ENCODE measurements at places on chromosomes 1 and 21.

DNA sequence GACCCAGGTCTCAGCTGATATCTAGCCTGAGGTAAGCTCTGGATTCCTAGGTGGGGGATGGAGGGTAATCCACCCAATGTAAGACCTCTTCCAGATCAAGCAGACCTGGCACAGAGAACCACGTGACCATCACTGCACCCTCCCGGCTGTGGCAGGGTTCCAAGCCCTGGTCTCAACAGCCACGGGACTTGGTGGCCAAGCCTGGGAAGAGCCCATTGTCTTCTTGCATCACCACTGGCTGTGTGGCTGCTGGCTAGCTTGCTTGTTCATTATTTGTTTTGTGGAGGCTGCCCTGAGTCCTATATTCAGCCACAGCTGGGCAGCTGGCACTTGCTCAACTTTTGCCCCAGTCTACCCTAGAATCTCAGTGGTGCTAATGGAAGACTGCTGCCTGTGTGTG, 24.1 kb upstream of the NFASC start:
- no peak for DNase-seq

DNA sequence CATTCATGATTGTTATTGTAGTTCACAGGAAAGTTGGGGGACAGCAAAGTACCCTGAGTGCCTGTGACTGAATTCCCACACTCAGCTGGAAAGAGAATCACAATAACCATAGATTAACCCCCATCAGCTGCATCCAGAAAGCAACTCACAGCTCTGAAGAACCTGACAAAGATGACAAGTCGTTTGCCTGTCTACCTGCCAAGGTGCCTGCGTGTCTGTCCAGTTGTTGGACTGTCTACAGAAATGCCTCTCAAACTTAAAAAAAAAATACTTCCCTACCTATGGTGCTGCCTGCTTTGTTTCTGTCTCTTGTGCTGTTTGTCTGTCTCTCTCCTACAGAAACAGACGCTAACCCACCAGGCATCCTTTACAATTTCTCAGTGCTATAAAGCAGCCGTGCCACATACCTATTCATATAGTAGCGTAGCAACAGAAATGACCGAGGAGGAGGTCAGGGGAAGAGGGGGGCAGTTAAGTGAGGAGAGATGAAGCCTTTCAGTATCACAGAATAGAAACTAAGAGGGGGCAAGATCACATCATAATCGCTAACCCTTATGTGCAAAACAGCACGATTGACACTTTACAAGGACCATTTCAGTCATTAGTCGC, 154.6 kb upstream of the HMGB4 start:
- no peak for DNase-seq

DNA sequence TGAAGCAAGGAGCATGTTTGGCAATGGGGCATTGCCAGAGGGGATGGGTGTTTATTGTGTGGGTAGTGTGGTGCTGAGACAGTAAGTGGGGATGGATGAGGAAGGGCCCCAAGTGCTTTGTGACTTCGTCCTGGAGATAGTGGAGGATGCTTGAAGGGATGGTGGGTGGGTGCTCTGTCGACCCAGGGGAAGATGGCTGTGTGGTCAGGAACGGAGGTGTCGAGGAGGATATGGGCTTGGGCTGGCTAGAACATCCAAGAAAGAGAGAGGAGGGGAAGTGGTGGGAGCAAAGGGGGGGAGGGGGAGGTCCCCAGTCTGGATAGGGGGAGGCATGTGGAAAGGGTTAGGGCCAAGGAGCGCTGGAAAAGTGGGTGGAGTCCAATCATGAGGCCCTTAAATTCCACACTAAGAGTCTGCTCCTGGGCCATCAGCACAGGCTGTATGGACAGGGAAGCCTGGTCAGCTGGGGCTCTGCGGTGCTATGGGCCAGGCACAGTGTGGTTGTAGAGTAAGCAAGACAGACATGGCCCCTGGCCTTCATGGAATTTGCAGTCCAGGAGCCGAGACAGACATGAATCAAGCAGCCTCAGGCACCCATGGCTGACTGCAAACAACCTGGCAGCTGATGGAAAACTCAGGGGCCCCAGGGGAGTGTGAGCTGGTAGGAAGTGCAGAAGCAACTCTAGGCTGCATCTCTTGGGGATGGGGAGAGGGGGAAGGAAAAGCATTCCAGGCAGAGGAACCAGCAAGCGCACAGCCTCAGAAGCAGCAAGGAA, 36.3 kb downstream of the EDN2 start:
- DNase-seq, result no peak

DNA sequence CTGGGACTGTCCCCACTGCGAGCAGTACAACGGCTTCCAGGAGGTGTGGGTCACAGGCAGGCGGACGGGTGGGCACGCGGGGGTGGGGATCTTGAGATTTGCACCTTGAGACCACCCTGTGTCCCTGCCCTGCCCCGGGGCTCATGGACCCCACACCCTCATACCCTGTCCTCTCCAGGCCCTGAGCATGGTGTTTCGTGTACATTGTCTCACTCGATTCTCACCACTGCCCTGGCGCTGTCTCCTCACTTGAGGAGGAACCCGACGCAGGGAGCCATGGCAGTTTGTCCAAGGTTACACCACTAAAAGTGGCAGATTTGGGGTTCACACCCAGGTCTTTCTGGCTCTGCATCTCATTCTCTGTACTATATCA, 7.2 kb downstream of the TMEM201 start:
- DNase-seq, result no peak

DNA sequence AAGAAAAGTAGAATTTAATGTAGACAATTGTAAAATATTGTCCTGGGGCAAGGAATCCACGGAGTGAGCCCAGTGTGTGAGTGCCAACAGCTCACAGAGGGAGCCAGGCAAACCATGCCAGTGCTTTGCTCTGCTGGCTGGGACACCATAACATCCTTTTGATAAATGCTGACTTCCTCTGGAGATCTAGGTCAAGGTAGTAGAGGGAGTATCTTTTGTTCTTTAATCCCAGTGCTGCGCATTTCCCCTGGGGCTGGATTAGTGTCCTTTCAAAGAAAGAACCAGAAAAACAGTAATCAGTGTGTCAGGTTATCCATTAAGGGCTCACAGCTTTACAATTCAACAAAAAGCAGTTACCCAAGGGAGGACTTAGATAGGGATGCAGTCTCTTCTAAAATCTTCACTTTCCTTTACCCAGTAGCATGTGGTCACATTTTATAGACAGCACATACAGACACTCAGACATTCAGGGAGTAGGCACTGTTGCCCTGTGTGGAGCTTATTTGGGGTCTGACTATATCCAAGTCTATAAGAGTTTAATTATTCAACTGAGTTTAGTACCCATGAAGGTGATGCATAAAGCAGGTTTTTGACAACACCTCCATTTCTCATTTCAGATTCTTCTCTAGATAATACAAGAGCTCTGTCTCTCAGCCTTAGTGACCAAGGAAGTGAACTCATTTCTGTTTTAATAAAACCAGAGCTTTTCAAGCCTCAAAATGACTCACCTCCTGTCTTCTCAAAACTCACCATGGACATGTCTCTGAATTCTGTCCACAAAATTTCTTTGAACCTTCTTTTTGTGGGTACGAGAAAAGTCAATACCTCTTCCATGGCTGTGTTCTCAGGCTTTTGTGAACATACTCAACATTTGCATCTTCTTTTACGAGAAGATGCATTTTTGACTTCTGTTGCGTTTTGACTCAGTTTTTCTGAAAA, 215.3 kb downstream of the BRINP2 start:
- no peak for DNase-seq

- no peak for DNase-seq
Measured at GRCh38 chr1:171801487-171801891, 20.0 kb downstream of the METTL13 start.

GRCh38 chr21:31132574-31133242, 94.4 kb upstream of the KRTAP19-8 start:
- DNase-seq, result peak; percentile 28

- DNase-seq, result no peak
Measured at GRCh38 chr1:41417335-41417682, 56.1 kb downstream of the FOXO6 start.

DNA sequence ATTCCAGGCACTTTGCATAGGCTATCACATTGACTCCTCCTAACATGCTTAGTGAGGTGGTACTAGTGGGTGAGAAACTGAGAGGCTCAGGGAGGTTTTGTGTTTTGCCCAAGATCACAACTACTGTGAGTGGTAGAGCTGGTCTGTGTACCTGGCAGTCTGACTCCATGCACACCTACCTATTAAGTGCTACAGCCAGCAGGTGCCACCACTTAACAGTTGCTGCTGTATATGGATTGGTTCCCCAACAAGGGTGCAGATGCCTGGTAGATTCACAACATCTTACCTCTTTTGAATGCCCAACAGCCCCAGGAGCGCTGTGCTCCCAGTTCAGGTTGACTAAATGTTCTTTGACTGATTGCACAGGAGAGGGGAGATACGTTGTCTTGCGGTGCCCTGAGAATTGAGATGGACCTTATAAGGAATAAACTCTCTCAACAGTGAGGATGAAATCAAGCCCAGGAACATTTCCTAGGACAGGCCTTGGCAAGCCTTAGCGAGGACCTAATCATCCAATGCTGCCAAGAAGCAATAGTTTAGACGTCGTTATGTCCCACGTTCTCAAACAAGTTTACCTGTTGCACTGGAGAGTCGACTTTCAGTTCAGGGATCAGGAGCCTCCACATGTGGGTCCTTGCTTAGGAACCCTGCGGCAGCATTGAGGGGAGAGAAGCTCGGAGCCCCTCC, 78.9 kb upstream of the F3 start:
- no peak for DNase-seq

- DNase-seq, result no peak
Measured at GRCh38 chr1:63821091-63822005, 47.5 kb downstream of the ROR1 start.

- DNase-seq, result no peak
Measured at GRCh38 chr1:204319462-204319861, 40.3 kb downstream of the PLEKHA6 start.
